ENCODE measurements at places on chromosomes 6 and 20. TPM values are rescaled to one million over a fixed set of nuclear protein-coding genes. Genes with fewer than 3 reads are reported as not detected.

The RUNX2 gene
- total RNA-seq, result not detected

The TAP2 gene
- 9.8 TPM for total RNA-seq

The CCN5 gene
- not detected for total RNA-seq

The RBPJL gene
- total RNA-seq, result not detected

The NHLRC1 gene
- 0.20 TPM for total RNA-seq

The WFDC10B gene
- not detected for total RNA-seq

The CLIC5 gene
- total RNA-seq, result not detected

The WFDC13 gene
- not detected for total RNA-seq

The HSPA1B gene
- total RNA-seq, result 186 TPM

The DLK2 gene
- 0.74 TPM for total RNA-seq

The LY6G5B gene
- total RNA-seq, result 0.73 TPM

The ALDH5A1 gene
- total RNA-seq, result 27.6 TPM

The CAGE1 gene
- total RNA-seq, result 0.15 TPM

GRCh38 chr6:16973051-16973450 is 128.8 kb upstream of the STMND1 start:
- DNase-seq, result no peak

DNA sequence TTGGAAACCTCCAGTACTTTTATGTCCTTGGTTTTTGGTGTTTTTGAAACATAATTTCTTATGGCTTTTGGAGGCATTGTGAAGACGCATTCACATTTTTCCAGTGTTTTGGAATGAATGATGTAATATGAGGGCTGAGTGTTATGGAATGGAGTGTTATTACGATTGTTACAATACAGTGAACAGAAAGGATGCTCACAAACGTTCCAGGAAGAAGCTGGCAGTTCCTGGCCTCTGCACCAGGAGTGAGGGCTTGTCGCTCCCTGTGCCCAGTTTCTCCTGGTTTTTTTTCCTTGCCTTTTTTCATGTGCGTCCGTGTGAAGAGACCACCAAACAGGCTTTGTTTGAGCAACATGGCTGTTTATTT is 20.3 kb downstream of the GMPR start:
- DNase-seq, result no peak

DNA sequence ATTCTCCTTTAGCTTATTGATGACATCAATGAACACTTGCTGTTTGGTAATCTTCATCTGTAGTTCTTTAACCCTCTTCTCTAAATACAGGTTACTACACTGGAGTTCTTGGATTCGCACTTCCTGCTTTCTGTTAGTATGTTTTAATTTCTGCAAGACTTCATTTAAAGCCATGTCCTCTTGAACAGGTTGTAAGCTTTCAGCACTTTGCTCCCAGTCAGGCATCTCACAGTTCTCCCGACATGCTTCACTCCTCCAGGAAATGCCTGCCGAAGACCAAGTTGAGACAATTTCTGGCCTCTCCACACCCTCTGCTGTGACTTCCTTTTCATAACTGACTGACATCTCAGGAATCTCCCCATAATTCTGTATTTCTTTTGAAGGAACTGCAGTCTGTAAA is 15.8 kb downstream of the CAGE1 start:
- DNase-seq, result no peak

DNA sequence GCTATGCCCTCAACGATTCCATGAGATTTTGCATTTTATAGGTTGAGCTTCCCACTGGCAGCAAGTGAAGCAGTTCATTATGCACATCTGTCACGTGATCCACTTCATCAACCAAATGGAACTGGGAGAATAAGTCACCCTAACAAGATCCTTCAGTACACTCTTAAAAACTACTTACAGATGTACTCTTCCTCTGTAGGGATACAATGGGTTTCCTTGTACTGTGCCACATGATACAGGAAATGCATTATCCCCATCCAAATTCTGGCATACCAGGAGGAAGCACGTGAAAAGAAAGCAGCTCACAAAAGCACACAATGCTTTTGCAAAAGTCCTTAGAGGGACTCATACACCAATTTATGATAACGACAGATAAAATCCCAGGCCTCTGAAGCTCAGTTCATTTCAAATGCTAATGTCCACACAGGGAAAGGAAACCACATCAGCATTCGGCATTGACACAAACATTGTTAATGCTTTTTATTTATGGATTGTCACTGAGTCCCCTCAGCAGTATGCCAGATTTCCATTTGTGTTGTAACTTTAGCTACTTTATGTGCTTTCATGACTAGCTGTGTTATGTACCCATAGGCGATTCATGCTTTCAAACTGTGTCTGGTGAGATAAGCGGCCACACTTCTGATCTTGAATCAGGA is 58.1 kb upstream of the REV3L start:
- no peak for DNase-seq

GRCh38 chr6:157255079-157255478 is 68.2 kb downstream of the TMEM242 start:
- DNase-seq, result no peak

DNA sequence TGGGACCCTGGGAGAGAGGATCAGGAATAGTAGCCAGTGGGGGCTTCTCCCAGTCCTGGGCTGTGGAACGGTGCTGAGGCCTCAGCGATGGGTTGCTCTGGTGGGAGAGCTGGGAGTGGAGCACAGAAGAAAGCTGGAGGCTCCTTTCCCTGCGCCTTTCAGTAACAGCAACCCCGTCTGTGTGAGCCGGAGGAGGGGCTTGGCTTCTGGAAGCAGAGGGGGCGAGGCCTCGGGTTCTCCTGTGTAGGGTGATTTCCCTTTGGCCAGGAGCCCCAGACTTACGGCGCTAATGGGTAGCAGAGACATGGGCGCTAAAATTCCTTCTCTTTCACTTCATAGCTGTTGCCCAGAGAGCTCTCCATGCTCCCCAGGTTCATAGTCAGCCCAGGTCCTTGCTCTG is 55.0 kb downstream of the DAAM2 start:
- DNase-seq, result no peak

- DNase-seq, result no peak
These were observed 5.3 kb downstream of the RNF8 start for GRCh38 chr6:37359039-37359438.

- DNase-seq, result no peak
These were observed 60.6 kb upstream of the MRPS10 start for GRCh38 chr6:42278131-42278853.

GRCh38 chr6:10613077-10613476 is 81.3 kb downstream of the C6orf52 start:
- peak; percentile 78 for DNase-seq

- DNase-seq, result no peak
These were observed 207.1 kb upstream of the MARCKS start for GRCh38 chr6:113649880-113650609.

DNA sequence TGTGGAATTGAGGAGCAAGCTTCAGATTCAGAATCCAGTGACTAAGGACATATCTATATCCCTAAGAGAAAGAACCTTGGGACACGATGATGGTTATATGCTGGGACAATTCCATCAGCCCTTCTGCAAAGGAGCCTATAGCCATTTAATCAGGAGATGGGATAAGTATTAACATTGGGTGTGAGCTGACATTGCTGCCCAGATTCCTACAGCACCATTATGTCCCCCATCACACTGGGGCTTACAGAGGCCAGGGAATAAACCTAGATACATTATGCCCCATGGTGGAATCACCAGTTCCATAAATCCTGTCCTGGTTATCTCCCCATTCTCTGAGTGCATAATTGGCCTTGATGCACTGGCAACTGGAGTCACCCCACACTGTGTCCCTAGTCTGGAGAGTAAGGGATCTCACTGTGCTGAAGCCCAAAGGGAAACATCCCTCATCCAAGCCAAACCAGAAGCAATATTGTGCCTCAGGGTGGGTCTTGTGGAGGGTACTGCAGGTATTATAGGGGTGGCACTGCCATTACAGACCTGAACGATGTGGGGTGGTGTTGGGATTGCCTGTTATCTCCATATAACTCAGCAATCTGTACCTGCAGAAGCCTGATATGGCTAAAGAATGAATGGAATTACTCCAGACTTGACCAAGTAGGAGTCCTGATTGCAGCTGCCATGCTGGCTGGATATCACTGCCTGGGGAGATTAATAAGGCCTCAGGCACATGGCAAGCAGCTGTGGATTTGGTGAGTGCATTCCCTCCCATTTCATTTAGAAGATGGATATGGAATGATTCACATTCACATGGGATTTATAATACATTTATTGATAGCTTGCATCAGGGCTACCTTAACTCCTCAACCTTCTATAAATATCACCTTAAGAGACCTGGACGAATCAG is 5.0 kb downstream of the HLA-A start:
- no peak for DNase-seq

DNA sequence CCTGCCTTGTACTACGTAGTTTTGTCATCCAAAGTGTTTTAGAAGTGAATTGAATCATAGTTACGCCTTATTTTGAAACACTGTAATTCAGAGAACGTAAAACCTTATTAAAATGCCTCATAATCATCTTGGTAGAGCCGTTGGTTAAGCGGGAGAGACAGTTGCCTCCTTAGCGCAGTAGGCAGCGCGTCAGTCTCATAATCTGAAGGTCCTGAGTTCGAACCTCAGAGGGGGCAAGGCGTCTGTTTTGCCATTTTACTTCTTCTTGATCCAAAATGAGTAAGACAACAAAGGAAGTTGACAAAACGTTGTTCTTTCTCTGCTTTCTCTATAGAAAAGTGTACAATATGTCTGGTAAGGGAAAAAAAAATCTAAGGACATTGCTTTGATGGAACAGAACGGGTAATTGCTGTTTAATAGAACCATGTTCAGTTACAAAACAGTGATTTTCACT is 20.7 kb upstream of the TRIM27 start:
- peak; percentile 78 for DNase-seq

- DNase-seq, result no peak
These were observed 267.9 kb downstream of the PLCB1 start for GRCh38 chr20:8399947-8400346.

DNA sequence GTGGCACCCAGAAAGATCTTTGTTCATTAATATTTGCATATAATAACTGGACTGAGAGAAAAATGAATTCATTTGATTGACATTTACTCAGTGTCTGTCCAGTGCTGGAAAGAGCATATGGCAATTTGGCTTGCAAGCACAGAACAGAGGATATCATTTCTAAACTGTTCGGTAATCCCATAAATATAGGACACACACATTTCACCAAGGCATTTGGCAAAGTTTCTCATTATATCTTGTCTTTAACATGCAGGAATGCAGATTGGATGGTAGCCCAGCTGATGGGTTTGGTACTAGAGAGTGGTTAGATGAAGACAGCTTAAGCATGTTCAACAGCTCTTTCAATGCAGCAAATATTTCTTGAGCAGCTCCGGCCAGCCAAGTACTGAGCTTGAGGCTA is 259.2 kb downstream of the PRKN start:
- DNase-seq, result no peak

GRCh38 chr6:139590206-139590605 is 215.8 kb upstream of the CITED2 start:
- no peak for DNase-seq

GRCh38 chr6:168163096-168163731 is 84.2 kb upstream of the FRMD1 start:
- no peak for DNase-seq

- no peak for DNase-seq
These were observed 14.2 kb downstream of the ITCH start for GRCh38 chr20:34377072-34377847.

DNA sequence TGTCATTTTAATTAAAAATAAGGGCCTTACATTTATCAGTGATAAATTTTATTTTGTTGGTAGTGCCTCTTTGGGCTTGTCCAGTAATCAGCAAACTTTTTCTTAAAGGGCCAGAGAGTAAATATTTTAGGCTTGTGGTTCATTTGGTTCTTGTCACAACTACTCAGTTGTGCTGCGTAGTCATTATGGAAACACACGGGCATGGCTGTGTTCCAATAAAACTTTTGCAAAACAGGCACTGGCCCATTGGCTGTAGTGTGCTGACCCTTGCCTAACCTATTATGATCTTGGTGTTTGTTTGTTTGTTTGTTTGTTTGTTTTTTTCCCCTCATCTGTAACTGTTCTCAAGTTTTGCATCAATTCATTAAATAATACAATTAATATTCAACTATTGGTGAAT is 19.4 kb downstream of the TBPL1 start:
- DNase-seq, result no peak

- no peak for DNase-seq
These were observed 42.0 kb upstream of the GMPR start for GRCh38 chr6:16196260-16196983.

DNA sequence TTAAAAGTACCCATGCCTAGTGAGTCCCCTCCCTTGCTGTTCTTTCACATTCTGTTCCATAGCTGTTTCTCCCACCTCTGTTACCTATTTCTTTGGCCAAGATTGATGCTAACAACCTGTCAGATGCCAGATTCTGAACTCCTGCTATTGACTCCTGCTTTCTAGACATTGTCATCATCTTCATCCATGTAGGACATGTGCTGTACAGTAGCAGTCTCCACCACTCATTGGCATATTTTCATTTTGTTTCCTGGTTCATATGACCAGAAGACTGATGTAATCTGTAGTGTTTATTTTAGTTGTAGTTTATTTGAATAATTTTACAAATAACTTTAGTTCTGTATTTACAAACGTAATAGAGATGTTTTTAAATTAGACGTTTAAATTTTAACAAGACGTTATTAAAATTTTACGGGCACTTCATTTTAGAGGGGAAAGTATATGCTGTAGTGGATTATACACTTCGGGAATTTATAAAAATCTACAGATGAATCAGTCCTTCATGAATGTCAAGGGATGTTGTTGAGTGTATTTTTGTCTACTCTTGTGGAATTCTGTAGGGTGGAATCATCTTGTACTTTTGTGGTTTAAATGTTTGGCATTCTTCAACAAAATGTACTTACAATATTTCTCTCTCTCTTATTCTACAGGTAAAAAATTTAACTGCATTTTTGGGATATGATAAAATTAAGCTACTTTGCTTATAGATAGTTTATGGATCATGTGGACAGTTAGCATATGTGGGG is 34.1 kb downstream of the TRMT11 start:
- no peak for DNase-seq

DNA sequence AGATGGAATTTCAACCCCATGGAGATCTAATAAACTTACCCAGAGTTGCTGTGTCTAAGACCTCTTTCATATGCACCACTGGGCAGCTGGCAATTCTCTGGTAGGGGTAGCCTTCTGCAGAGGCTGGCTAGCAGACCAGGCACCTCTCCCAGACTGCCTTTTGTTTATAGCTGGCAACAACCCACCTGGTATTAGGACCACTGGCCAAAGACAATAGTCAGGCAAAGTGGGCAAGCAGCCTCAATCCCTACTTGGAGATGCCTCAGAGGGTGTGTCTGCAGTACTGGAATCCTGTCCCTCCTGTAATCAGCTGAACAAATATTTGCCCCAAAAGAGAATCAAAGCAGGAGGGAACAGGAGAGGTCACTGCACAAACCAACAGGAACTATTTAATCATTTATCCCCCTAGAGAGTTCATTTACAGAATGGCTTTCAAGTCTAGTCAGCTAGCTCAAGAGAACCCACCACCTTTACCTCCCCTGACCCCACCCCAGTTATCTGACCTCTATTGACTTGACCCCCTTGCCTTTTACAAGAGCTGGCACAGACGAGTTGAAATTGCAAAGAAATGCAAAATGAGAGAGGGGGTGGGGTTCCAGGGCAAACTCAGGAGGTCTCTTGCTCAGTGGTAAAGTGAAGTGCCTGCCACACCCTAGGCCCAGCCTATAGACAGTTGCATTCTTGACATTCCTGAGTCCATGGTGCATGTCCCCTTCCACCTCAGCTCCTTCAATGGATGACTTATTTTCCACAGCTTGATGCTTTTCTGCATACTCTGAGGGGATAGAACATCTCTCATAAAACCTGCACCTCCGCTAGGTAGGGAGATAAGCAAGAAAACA is 2.8 kb downstream of the BCL2L1 start:
- DNase-seq, result peak; percentile 99
